Kidney epithelial cell (primary cell): ENCODE measurements at places on chromosomes 16 and 17. TPM values are rescaled to one million over a fixed set of nuclear protein-coding genes. Genes with fewer than 3 reads are reported as not detected.

Gene SEPTIN1
- 0.38 and 0.62 TPM in 2 replicates for total RNA-seq

Gene PERCC1
- not detected in 2 replicates for total RNA-seq

Gene GP1BA
- not detected in 2 replicates for total RNA-seq

Gene ZNF174
- 8.0 and 12.2 TPM in 2 replicates for total RNA-seq

Gene CACNG1
- total RNA-seq: not detected in 2 replicates

Gene TBC1D3B
- 6.3 TPM in 1 of 2 replicates, not detected in the other for total RNA-seq

Gene YPEL2
- 9.4 and 16.8 TPM in 2 replicates for total RNA-seq

Gene KRT222
- total RNA-seq: not detected in 2 replicates

Gene TNP2
- total RNA-seq: not detected in 2 replicates

Gene CD300LB
- total RNA-seq: 0.07 TPM in 1 of 2 replicates, not detected in the other

Gene AANAT
- not detected in 2 replicates for total RNA-seq

Gene RHBDL3
- not detected in 2 replicates for total RNA-seq
